Colonic mucosa (tissue), 4 donors: ENCODE measurements at places on chromosomes 7 and 10. TPM values are rescaled to one million over a fixed set of nuclear protein-coding genes. Genes with fewer than 3 reads are reported as not detected.

GRCh38 chr7:876972-877311 lies 588 bp downstream of the GET4 start:
- H3K36me3 ChIP-seq = no peaks in the 10 kb centered on the region
- H3K27me3 ChIP-seq = no peaks in the 10 kb centered on the region
- peak; percentile 59 for DNase-seq
- peak overlapping the region; percentile 70 for H3K27ac ChIP-seq
- peaks cover 13% of the 10 kb centered on the region for H3K4me1 ChIP-seq

GRCh38 chr10:269440-270074 lies 134.3 kb downstream of the ZMYND11 start:
- no peak for DNase-seq
- H3K27ac ChIP-seq = no peak overlapping the region
- H3K27me3 ChIP-seq = no peaks in the 10 kb centered on the region
- no peaks in the 10 kb centered on the region for H3K36me3 ChIP-seq
- no peak overlapping the region for H3K4me3 ChIP-seq
- no peaks in the 10 kb centered on the region for H3K4me1 ChIP-seq

DNA sequence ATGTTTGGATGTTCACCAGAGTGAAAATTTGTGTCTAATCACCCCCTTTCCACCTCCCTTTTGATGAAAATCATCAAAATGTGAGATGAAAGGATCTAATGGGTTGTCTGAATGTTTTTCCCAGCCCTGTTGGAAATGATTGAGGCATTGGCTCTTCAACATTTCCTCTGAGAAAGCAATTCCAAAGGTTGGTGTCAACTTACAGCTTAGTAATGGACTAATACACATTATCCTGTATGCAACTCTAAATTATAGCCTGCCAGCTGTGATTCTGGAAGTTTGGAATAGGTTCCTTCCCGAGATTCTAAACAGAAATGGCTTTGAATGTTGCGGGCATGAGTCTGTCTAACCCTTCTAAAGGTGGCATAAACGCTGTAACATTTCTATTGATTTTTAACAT lies 152.9 kb downstream of the DYNC1I1 start:
- H3K27me3 ChIP-seq = no peaks in the 10 kb centered on the region
- H3K36me3 ChIP-seq = no peaks in the 10 kb centered on the region
- H3K27ac ChIP-seq = no peak overlapping the region
- no peak overlapping the region for H3K4me3 ChIP-seq

DGKI gene
- 0.67 TPM for total RNA-seq

CCDC146 gene
- 18.2 TPM for total RNA-seq
